ENCODE measurements at places on chromosomes 5 and 9.

DNA sequence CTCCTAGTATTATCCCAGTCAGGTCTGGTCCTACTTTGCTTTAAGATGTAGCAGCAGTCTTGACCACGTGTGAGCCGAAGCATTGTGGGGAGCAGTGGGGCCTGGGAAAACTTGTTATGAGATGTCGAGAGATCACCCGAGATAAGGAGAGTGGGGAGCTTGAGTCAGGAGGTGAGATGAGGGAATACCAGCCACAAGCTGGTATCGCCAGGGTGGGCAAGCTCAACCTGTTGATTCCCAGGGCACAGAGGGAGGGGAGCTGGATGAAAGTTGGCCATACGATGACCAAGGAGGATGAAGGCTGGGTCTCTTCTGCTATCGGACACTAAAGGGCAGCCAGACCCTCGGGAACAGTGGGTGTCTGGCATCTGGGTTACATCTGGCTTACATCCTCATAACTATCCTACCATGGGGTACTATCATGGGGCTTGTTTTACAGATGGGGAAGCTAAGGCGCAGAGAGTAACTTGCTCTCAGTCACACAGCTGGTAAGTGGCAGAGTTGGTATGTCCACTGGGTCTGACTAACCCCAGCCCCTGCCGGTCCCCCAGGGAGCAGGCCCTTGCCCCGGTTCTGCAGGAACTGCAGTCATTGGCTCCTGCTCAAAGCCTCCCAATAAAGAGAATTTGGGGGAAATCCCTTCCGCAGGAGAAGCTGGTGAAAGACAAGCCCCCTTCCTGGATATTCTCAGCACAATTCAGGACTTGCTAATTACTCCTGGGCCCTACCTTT, 13.4 kb upstream of the TIFAB start:
- DNase-seq, result no peak

DNA sequence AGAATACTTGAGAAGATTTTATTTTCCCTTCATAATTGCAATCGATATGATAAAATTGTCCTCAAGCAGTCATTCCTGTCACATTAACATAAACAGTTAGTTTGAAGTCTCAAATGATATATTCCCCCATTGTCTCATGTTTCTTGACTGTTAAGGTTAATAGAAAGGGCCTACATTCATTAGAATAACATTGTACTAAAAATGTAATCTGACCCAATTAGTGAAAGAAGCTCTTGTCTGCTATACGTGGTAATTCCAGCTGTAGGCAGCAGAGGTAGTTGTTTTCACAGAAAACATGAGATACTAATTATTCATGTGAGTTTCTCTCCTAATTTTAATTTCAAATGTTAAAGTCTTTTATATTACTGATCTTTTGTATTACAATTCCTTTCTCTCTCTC, 25.9 kb upstream of the AP3B1 start:
- DNase-seq, result no peak

DNA sequence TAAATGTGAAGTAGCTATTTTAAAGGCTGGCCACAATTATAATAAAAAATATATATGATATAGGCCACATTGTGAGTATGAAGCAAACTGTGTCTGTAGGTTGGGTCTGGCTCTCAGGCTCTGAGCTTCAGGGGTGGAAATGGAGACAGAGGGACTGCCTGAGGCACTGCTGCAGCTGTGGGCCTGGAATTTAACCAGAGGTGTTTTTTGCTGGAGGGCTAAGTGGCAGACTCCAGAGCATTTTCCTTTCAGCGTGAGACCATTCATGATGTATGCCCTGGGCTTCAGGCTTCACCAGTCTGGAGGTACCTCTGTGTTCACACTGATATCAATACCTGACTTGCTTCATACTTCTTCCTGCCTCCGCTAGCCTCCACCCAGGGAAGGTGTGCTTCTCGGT, 64.9 kb upstream of the IL12B start:
- DNase-seq, result no peak

- no peak for DNase-seq
Observed at GRCh38 chr5:147911427-147911826, 5.1 kb upstream of the C5orf46 start.
